ENCODE measurements at places on chromosomes 1 and 21.

GRCh38 chr21:41953831-41954653 lies at the start of gene C2CD2:
Gene C2CD2, minus strand, starts transcription at chr21:41954018. Its CDS starts 370 bp downstream, at chr21:41953648.
- no peak for DNase-seq

DNA sequence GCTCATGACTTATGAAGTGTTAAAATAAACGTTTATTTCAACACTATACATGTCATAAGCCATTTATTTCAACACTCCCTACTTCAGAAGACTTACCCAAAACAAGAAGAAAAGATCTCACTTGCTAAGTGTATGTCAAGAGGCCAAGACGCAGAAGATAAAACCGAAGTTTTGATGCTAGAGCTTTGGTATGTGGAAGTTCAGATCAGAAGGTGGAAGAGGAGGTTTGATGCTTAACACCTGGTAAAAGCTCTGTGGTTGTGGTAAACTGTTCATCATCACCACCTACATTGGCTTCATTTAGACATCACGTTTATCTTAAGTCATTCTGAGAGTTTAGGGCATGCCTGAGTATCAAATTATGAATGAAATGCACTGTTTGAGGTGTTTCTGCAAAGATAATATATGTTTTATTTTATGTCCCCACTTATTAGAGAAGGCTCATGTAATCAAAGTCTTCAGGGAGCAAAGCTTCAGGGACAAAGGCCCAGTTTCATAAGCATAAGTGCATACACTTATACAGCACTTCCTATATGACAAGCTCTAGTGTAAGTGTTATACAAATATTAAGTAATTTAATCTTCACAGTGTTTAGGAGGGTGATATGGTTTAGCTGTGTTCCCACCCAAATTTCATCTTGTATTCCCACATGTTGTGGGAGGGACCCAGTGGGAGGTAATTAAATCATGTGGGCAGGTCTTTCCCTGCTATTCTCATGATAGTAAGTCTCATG lies 533.3 kb downstream of the PTBP2 start:
- no peak for DNase-seq

DNA sequence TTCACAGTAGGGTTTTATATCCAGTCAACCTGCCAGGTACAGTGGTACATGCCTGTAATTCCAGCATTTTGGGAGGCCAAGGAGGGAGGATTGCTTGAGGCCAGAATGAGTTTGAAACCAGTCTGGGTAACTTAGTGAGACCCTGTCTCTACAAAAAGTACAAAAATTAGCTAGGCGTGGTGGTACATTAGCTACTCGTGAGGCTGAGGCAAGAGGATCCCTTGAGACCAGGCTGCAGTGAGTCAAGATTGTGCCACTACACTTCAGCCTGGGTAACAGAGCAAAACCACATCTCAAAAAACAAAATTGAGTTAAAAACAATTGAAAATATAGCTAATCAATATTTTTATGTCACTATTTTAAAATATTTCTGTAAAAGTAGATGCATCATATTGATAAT lies 33.2 kb downstream of the DDI2 start:
- DNase-seq: no peak

GRCh38 chr21:34560609-34561008 lies 48.6 kb upstream of the KCNE1 start:
- no peak for DNase-seq

DNA sequence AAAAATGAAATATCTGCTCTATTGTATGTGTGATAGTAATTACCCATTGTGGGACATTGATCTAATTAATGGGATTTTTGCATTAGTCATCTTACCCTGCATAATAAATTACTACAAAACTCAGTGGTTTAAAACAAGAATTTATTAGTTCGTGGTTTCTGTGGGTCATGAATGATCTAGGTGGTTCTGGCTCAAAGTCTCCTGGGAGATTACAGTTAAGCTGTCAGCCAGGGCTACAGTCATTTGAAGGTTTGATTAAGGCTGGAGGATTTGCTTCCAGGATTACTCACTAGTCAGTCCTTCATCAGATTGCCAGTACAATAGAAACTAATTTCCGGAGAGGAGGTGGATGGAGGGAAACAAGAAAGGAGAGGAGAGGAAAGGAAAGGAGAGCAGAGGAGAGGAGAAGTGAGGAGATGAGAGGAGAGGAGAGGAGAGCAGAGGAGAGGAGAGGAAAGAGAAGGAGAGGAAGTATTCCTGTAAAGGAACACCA lies 60.4 kb upstream of the TNFSF4 start:
- DNase-seq: no peak

- no peak for DNase-seq
Observed at GRCh38 chr1:16043950-16044349, 368 bp downstream of the CLCNKB start.

DNA sequence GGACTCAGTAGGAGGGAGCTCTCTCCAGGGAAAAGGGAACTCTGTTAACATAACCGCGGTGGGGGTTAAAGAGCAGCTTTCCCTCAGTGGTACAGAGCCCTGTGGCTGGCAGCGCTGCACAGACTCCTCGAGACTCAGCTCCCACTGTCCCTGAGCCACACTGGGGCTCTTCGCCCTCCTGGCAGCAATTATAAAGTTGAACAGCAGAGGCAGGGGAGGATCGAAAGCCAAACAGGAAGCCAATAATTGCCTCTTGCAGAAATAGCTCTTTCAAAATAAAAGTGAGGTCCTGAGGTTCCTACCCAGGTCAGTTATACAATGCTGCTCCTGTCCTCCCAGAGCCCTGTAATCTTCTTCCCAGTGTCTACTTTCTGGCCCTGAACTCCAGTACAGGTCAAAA lies 77.0 kb downstream of the FAM78B start:
- DNase-seq: peak; percentile 12

DNA sequence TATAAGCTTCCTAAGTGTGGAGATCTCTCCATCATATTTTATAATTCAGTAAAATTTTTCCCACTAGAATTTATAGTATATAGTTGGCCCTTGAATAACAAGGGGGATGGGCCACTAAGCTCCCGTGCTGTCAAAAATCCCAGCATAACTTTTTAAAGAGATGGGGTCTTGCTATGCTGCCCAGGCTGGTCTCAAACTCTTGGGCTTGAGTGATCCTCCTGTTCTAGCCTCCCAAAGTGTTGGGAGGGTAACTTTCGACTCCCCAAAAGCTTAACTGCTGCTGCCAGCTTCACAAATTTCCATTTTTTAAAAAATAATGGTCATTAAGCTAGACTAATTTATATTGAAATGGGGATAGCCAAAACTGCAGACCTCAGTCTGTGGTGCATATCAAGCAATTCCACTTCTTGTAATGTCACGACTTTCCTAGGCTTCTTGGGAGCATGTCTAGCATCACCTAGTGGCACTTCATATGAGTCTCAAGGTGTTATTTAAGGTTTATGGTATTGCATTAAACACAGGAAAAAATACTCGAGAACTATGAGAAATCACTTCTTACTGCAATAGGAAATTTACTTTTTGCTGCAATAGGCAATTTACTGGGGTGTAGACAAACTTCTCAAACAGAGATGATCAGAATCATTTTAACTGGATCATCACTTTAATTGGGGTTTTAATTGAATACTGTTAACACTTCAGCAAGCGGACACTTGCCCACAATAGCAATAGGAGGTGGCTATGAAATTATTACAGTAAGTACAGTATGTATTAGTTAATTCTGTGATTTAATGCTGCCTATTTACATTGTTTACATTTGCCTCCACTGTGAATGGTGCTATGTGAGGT lies 19.3 kb upstream of the ACTA1 start:
- DNase-seq: no peak

GRCh38 chr1:245645894-245646293 lies 491.1 kb downstream of the KIF26B start:
- no peak for DNase-seq

DNA sequence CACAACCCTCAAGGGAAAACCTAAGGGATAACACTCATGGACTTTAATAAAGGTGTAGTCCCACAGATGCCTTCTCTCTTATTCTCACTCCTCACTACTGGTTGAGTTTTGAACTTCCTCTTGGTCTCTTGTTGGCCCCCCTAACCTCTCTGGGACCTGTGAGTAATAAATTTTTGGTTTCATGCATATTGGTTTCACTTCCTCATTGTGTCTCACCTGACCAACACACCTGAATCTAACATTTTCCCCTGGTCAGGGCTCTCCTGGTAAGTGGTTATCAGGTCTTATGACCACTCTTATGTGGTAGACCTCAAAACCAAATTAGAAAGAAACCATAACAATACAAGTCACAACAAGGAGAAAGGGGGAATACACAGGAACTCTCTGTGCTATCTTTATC lies 60.5 kb upstream of the PRMT6 start:
- no peak for DNase-seq

All from NCI-H1105 (cell line).